ENCODE measurements at places on chromosomes 1 and 21.

GRCh38 chr1:173360487-173361063 is 116.6 kb upstream of the PRDX6 start:
- no peak for DNase-seq

DNA sequence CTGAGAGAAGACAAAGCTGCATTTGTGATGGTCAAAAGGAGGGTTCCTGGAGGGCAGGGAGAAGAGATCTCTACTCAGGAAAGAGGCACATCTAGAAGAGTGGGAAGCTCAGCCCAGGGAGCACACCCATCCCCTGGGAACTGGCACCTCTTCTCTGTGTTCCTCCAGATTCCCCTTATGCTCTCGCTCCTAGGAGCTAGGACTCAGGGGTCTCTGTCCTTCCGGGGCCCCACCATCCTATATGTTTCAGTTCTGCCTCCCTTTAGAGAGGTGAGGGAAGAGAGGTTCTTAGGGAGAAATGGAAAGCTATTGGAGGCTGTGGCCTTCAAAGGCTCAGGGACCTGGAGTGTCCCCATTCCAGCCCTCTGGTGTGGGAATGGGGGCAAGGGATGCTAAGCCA is 4.6 kb upstream of the PPM1J start:
- DNase-seq, result no peak

- no peak for DNase-seq
Measured at GRCh38 chr1:203049077-203049476, 22.8 kb downstream of the PPFIA4 start.

DNA sequence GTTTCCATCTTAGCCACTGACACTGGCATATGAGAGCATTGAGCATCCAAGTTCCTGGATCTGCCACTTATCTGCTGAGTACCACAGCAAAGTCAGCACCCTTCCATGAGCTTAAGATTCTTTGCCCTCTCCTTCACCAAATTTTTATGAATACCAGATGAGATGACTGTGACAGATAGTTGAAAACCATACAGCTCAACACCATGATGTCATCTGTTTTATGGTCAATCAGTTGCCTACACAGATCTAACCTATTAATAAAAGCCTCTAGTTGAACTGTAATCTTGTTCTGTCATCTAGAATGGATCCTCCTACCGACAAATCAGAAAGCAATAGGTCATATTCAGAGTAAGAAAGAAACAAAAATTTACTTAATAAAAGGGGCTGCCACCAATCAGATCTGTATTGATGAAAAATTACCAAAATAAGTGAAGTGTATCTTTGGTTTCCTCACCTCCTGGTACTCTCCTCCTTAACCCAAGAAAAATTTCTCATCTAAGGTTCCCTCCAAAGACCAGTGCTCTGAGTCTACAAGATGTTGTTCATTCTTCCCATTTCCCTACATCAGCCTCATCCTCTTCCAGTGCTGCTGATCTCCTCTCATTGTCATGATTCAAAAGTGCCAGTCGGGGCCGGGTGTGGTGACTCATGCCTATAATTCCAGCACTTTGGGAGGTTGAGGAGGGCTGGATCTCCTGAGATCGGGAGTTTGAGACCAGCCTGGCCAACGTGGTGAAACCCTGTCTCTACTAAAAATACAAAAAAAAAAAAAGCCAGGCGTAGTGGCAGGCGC is 138.8 kb upstream of the CTTNBP2NL start:
- DNase-seq, result no peak

GRCh38 chr1:201905234-201905890 is 16.7 kb downstream of the SHISA4 start:
- DNase-seq, result no peak

DNA sequence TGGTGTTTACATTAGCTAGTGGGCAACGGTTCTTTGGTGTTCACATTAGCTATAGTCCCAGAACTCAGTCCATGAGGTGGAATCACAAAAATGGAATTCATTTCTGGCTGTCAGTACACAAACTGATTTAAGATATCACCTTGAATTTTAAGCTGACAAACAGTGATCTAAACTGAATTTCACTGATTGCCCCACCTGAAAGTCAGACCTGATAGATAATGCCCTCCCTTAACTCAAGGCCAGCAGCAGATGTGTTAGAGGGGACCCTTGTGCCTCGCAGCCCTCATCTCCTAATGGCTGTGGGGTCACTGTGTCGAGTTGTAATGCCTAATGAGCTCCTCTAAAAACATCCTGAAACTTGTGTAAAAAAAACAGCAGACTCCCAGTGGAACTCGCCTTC is 8.6 kb downstream of the ARF1 start:
- DNase-seq, result no peak

DNA sequence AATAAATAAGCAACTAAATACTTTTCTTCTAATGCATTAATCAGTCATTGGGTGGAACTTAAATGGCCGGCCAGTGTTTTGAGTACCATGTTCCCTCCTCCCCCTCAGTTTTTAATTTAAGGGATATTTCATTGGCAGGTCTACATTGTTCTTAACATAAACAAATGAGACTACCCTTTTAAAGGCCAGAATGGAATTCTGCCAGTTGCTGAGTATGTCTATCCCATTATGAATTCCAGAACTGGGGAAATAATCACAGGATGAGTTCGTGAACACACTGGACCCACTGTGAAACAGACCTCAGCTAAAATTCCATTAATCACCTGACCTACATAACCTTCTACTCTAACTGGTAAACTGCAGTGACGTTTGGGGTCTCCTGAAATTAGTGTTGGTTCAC is 305.5 kb upstream of the PKN2 start:
- no peak for DNase-seq

- DNase-seq, result no peak
Measured at GRCh38 chr1:221067721-221068120, 188.5 kb downstream of the HLX start.

DNA sequence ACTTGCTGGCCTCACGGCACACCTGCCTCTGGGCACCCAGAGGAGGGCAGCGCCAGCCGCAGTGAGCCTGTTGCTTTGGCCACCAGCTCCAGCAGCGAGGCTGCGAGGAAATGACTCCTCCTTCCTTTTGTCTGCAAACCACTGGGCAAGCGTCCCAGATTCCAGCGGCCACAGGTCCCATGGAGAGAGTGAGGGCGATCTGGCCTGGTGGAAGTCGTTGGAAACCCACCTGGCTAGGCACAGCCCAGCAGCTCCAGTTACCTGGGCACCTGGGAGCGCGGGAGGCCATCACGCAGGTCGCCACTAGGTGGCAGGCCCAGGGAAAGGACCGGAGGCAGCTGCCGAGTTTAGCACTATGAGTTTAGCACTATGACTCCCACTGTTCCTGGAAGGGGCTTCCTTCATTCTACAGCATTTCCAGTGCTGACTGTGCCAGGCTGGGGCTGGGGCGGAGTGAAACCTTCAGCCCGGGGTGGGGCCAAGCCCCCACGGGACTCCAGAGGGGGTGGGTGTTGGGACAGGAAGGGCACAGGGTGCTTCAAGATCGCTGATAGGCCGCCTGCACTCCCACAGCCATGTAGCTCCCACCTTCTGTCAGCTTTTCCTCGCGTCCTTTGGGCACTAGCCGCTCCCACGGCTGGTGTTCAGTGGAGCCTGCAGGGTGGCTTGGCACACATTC is 1.1 kb upstream of the ESPN start:
- no peak for DNase-seq

DNA sequence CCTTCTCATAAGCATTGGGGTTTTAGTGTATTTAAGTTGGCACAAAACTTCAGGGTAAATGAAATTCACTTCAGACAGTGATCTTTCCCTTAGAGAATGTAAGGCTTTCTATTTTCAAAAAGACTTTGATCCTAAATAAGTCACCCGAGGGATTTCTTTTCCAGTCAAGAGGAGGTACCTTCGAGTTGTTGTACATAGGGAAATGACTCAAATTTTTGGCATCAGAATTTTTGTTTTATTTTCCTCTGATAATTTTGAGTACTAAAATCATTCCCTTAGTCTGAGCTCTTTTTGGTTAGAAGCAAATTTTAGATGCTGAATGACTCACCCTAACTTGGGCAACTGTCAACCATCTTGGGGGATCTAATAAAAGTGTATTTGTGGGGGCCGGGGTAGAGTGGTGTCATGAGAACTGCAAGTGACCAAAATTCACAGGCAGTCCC is 193.9 kb downstream of the DHRS3 start:
- no peak for DNase-seq

DNA sequence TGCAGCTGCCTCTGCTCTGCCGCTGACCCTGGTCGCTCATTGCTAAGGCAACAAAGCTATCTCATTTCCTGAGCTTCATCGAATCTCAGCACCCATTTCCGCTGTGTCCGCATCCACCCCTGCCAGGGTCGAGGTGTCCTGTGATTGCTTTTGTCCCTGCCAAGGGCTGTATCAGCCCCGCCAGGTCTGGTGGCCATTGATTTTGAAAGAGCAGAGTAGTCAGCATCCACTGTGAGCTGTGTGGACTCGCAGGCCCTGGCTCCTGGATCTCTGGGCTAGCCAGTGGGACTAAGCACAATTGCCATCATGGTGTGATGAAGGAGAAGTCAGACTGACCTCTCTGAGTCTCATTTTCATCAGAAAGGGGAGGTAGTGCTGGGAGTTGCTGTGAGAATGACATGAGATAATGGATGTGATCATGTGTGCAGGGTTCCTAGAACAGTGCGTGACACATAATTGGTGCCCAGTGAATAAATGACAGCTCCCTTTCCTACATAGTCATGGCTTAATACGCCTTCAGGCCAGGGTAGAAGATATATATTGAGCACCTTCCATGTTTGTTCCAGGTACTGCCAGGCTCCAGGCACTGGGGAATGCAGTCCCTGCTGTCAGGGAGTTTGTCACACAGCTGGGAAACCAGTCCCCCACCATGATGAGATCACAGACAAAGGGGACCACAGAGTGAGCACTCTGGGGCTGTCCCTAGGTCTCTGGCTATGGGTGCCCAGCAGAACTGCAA is 32.1 kb downstream of the NAV1 start:
- no peak for DNase-seq

DNA sequence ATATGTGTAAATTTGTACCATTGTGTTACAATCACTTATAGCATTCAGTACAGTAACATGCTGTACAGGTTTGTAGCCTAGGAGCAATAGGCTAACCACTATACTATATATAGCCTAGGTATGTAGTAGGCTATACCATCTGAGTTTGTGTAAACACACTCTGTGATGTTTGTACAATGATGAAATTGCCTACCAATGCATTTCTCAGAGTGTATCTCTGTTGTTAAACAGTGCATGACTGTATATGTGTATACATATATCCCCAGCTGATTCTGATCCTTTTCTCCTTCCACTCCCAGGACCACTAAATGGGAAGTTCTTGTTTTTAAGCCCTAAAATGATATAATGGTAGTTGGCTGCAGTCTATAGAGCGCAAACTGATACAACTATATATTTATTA is 7.8 kb downstream of the GNPAT start:
- DNase-seq, result no peak

DNA sequence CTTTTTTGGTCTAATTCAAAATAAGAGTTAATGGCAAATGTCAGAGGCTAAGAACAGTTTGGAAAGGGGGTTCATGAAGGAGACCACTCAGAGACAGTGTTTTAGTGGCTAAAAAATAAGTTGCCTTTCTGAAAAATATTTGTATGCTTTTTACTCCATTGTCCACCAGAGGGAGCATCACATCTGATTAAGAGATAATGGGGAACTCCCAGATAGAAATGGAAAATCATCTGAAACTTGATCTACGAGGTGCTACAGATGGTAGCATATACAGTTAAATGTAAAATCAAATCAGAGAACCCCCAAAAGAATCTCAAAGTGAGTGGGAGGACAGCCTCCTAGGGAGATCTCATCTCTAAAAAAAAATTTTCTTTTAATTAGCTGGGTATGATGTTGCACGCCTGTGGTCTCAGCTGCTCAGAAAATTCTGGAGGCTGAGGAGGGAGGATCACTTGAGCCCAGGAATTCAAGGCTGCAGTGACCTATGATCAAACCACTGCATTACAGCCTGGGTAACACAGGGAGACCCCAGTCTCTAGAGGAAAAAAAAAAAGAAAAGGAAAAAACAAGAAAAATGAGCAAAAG is 9.7 kb downstream of the SMYD3 start:
- DNase-seq, result no peak

DNA sequence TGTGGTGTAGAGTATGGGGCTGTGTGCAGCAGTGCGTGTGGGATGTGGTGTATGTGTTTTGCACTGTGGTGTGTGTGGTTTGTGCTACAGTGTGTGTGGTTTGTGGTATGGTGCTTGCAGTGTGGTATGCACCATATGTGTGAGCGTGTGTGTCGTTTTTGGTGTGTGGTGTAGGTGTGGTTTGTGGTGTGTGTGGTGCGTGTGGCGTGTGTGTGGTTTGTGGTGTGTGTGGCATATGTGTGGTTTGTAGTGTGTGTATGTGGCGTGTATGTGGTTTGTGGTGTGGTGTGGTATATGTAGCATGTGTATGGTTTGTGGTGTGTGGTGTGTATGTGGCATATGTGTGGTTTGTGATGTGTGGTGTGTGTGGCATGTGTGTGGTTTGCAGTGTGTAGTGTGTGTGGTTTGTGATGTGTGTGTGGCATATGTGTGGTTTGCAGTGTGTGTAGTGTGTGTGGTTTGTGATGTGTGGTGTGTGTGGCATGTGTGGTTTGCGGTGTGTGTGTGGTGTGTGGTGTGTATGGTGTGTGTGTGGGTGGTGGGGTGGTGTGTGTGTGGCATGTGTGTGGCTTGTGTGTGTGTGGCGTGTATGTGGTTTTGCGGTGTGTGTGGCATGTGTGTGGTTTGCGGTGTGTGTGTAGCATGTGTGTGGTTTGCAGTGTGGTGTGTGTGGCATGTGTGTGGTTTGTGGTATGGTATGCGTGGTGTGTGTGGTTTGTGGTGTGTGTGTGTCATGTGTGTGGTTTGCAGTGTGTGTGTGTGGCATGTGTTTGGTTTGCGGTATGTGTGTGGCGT is 53.5 kb upstream of the TRAPPC10 start:
- no peak for DNase-seq

- DNase-seq, result no peak
Measured at GRCh38 chr1:171155484-171155883, 29.6 kb upstream of the FMO2 start.

GRCh38 chr1:181849071-181849470 is 212.4 kb downstream of the ZNF648 start:
- no peak for DNase-seq

DNA sequence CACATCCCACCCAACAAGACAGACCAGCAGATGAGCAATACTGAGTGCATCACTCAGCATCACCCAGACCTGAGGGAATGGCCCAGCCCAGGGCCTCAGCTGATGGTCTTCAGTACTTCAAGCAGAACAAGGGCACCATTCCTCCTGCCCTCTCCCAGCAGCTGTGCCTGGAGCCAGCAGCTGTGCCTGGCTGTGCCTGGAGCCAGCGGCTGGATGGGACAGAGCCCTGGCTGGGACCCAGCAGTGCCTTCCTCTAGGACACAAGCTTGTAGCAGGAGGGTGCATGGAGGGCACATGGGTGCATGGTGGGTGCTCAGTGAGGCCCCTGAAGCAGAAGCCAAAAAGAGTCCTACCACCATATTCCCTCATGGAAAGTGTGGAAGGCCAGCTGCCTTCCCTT is 583.8 kb downstream of the NPHP4 start:
- no peak for DNase-seq

GRCh38 chr21:26127073-26127814 is 43.3 kb downstream of the APP start:
- no peak for DNase-seq

- no peak for DNase-seq
Measured at GRCh38 chr1:84997667-84998600, 1.0 kb upstream of the MCOLN2 start.

Measured in posterior cingulate gyrus (tissue), 11 donors.